Bronchial epithelial cell (primary cell): ENCODE measurements at places on chromosomes 16 and 17.

GRCh38 chr17:79048826-79049755 lies 25.1 kb downstream of the C1QTNF1 start:
- no peak for DNase-seq

DNA sequence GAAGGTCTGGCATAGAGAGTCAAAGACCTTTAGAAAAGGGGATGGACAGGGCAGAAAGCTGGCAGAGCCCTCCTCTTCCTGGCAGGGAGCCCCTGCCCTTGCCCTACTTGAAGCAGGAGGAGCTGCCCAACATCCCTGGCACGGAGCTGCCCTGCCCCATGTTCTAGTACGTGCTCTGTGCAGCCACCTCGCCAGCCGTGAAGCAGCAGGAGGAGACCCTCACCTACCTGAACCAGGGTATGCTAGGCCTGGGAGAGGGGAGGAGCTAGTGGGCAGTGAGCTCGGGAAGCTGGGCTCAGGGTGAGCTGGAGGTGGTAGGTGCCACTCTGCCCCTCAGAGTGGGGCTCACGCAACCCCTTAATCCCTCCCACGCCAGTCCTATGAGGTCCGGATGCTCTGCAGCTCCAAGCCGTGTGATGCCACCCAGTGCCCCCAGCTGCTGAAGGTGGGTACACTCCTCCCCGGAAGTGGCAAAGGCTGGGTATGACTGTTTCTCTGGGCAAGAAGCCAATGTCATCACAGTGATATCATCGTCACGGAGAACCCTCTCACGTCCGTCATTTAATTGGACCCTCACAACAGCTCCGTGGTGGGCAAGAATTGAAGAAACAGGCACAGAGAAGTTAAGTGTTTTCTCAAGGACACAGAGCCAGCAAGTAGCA lies 12.7 kb upstream of the STAC2 start:
- peak; percentile 84 for DNase-seq

- DNase-seq, result no peak
Observed at GRCh38 chr16:533391-534123, 6.0 kb downstream of the CAPN15 start.

DNA sequence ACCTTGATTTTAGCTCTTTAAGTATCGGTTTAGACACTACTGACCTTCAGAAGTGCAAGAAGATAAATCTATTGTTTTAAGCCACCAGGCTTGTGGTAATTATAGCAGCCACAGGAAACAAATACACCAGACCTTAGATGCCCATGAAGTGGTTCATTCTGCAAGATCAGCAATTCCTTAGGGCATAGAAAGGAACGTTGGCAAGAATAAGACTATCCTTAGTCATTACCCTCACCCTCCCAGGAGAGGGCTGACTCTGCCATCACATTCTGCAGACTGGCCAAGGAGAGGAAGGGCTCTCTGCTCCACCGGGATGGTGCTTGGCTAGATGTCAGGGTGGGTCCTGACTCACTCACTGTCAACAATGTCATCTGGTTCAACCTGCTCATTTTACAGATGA lies 14.1 kb upstream of the NDEL1 start:
- peak; percentile 67 for DNase-seq

DNA sequence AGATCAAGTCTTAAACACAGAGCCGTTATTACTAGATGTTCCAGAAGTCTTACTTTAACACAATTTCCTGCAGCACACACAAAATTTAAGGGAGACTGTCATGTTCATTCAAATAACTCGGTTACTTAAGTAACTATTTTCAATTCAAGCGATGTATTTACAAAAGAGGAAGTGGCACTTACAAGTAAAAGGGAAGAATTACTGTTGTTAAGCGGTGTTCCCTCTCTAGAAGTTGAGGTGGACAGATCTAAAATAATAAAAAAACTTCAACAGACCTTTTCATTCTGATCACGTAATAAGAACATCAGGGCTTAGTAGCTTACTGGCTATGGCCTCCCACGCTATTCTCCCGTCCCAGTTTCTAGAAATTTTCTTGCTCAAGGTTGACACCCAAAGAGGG lies 26.2 kb upstream of the TXNDC11 start:
- DNase-seq, result no peak

DNA sequence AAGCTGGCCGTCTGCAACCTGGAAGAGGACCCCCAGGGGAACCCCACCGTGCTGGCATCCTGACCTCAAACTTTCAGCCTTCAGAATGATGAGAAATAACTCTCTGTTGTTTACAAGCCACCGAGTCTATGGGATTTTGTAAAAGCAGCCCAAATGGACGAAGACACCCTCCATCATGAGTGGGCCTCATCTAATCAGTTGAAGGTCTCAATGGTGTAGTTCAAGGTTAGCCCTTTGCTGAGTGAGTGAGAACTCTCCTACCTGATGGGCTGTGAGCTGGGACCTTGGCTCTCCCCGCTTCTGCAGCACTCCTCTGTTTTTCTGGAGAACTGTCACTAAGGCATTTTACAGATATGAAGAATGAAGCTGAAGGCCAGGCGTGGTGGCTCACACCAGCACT lies 325.9 kb upstream of the TNRC6C start:
- no peak for DNase-seq
